ENCODE measurements at places on chromosomes 12 and 14.

- DNase-seq = no peak
Observed at GRCh38 chr14:83320837-83321236, 1787.2 kb upstream of the SEL1L start.

- DNase-seq = no peak
Observed at GRCh38 chr12:74985986-74986319, 223.7 kb downstream of the KCNC2 start.

- no peak for DNase-seq
Observed at GRCh38 chr12:107296681-107297089, 203.3 kb upstream of the CRY1 start.

DNA sequence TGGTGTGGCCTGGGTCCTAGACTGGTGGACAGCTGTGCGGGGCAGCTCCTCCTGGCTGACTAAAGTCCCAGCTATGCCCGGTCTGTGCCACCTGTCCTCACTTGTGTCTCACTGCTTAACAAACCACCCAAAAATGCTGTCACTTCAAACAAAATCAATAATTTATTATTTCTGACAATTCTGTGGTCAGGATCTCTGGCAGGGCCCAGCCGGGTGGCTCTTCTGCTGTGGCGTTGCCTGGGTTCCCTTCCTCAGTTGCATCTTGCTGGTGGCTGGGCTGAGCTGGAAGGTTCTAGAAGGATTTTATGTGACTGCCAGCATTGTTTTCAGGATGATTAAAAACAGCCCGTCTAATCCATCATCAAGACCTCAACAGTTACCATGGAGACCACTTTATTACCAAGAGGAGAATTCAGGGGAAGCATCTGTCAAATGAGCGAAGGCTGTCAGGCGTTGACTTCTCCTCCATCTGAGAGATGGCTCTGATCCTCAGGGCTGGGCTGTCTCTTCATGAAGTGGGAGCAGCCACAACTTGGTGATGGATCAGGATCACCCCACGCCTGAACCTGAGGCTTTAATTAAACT lies 280.6 kb upstream of the SFSWAP start:
- peak; percentile 15 for DNase-seq

GRCh38 chr14:42490536-42490935 lies 883.9 kb downstream of the LRFN5 start:
- DNase-seq = no peak

- no peak for DNase-seq
Observed at GRCh38 chr12:98814254-98814653, 169.2 kb downstream of the APAF1 start.

GRCh38 chr12:110568752-110569151 lies 14.4 kb downstream of the PPTC7 start:
- no peak for DNase-seq

DNA sequence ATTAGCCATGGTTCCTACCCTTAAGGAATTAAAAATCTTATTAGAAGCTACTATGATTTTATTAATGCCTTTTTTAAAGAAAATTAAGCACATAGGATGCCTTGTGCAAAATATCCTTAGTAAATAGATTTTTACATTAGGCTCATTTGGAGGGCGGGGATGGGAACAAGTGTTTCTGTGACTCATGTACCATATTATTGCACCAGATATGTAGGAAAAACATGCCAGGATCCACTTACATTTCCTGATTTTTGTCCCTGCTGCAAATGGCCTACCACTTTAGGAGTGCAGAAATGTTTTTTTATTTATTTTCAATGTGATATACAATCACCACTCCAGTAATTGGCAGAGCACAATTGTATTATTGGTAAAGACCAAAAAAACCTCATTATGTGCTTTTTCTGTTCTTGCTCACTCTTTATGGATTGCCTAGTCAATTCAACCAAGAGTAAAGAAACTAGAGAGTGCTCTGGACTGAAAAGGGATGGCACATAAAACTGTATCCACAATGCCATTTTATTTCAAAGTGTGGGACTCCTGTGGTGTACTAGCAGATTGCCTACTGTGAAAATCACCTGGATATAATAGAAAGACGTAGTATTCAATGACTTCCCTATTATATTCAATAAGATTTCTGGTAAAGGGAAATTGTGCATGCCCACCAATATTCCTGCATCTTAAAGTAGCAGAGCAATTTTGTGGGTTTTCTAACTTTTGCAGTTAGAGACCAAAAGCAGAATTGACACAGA lies 86.9 kb downstream of the ANO6 start:
- no peak for DNase-seq

DNA sequence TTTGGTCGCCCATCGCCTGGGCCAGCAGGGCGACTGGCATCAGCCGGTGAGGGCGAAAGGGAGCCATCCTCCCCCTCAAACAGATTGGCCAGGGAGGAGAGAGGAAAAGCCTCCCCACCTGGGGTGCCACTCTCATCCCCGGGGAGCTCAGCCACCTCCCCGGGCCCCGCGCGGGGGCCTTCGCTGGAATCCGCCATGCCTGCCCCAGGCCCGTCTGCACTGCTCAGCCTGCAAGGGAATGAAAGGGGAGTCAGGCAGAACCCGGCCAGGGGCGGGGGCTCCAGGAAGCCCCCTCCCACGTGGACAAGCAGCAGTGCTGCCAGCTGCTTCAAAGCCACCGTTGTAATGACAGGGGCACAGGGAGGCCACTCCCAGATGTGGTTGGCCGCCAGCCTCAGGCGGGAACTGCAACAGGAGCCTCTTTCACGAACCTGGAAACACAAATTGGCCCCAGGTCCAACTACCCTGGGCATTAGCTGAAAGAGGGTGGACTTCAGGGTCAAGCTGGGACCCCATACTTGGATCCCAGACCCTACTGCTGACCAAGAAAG lies 18.5 kb downstream of the TRPV4 start:
- DNase-seq = no peak

GRCh38 chr12:96824074-96824837 lies 82.8 kb upstream of the NEDD1 start:
- no peak for DNase-seq

DNA sequence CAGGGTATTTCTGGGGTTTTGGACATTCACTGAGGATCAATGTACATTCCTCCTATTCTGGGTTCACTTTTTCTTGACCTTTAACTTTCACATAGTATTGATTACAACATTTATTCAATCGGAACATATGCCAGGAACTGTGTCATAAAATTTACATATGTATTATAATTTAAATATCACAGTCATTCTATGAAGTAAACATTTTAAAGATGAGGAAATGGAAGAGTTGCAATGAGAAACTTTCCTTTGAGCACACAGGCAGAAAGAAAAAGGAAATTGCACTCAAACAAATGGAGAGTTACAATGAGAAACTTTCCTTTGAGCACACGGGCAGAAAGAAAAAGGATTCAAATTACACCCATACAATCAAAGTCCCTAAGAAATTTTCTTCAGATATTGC lies 3.1 kb downstream of the MUCL1 start:
- no peak for DNase-seq

GRCh38 chr12:130044991-130045621 lies 117.2 kb upstream of the FZD10 start:
- no peak for DNase-seq

DNA sequence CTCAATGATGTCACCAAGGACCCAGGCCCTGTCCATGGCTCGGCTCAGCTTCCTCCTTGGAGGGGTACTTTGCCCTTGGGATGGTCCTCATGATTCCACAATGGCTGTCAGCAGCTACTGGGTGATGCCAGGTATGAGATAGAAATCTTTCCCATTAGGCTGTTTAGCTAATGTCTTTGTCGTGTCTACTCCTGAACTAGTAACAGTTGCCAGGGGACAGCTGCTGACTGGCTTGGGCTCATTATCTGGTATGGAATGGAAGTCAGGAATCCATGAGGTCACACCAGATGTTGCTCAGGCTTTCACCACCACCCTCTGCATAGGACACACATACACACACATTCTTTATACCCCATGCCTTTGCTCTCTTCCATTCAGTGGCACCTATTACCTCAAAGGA lies 9.2 kb downstream of the PRPH start:
- DNase-seq = no peak

- DNase-seq = no peak
Observed at GRCh38 chr14:51719955-51720354, 68.2 kb downstream of the FRMD6 start.

- no peak for DNase-seq
Observed at GRCh38 chr12:102426599-102427542, 53.5 kb downstream of the IGF1 start.

- DNase-seq = no peak
Observed at GRCh38 chr12:66717036-66717673, 38.3 kb upstream of the GRIP1 start.

GRCh38 chr14:82694820-82695219 lies 1161.2 kb upstream of the SEL1L start:
- DNase-seq = no peak

DNA sequence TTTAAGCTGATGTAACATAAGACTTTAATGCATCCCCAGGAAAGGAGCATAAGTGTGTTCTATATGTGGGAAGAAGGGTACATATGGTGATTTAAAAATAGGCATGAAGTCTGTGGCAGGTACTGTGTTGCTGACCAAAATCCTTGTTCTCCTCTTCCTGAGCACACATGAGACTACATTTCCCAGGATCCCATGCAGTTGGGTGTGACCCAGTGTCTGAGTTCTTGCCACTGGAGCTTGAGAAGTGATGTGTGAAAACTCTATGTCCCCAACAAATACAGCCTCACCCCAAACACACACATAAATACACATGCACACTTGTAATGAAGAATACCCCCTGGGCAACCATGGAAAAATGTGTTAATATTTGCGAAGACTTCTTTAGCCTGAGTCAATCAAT lies 8.5 kb upstream of the SMIM10L1 start:
- no peak for DNase-seq

DNA sequence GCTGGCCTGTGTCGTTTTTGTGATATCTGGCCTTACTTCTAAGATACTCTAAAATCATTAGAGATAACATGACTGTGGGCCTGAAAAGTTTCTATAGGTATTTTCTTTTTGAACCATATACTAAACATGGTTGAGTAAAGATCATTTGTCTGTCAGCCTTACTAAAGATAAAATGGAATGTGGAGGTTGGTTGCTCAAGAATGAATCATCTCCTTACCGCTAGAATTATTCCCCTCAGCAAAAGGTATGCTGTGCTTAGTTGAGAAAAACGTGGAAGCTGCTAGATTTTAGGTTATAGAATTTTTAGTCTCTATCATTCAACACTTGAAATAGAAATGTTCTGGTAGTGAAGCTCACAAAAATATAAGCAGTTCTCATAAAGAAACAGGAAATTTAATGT lies 407.3 kb downstream of the AEBP2 start:
- DNase-seq = no peak

DNA sequence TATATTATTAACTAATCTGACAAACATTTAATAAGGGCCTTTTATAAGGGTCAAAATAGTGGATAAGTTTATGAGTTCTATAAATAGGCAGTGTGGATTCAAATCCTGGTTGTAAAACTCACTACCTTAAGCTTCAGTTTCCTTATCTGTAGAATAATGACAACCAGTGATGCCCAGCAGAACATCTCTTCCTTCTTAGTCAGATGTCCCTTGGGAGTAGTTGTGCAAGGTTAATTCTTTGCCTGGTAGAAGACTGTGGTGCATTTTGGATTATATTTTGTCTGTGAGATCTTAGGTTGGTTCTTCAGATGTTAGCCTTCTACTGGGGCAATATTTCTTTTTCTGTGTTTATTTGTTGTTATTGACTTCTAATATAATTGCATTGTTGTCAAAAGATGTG lies 59.5 kb downstream of the ARID2 start:
- no peak for DNase-seq

DNA sequence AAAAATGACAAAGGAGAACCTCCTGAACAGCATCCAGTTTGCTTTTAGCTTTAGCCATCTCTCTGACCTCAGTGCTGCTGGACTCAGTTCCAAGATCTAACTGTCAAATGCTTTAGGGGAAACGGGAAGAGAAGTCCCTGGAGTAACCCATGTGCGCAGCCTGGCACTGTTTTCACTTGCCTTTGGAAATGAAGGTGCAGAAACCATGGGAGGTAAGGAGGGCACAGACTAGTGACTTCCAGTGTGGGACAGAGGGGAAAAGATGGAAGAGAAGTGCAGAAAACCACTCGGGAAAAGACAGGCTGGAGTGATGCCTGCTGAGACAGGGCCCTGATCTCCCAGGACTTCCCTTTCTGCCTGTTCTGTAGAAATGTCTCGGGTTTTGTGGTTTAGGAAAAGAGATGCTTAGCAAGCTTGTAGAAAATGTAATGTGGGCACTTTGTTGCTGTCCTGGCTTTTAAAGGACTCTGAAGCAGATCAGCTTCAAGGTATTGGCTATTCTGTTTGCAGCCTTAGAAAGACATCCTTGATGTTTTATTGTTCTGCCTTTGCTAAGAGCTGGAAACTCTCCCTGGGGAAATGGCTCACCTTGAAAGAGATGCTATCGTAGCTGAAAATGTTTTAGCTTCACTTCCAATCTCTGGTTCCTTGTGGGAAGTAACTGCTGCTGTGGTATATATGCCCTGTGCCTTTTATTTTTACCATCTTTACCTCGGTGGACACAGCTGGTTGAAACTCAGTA lies 124.6 kb upstream of the HIF1A start:
- no peak for DNase-seq

- DNase-seq = no peak
Observed at GRCh38 chr12:47293406-47293805, 213.6 kb upstream of the AMIGO2 start.

DNA sequence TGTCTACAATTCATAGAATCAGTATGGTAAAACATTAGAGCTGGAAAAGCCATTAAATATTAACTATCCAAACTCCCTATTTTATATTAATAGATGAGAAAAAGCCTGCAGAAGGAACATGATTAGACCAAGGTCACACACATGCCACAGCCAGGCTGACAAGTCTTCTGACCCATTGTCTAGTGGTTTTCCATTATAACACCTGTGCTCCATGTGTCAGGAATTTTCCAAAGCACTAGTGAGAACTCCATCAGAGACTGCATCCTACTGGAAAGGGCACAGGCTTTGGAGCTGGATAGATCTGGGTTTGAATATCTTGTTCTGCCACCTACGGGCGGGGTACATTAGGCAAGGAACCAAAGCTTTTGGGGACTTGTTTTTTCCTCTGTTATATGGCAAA lies 325.5 kb downstream of the RAD51B start:
- no peak for DNase-seq

DNA sequence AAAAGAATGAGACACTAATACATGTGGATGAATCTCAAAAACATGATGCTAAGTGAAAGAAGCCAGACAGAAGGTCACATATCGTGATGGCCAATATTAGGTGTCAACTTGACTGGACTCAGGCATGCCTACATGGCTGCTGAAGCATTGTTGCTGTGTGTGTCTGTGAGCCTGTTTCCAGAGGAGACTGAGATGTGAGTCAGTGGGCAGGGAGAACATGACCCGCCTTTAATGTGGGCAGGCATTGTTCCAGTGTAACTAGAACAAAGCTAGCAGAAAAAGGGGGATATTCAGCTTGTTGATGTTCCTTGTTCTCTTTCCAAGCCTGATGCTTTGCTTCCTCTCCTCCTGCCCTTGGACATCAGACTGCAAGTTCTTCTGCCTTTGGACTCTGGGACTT lies 47.6 kb downstream of the DCAF5 start:
- no peak for DNase-seq

DNA sequence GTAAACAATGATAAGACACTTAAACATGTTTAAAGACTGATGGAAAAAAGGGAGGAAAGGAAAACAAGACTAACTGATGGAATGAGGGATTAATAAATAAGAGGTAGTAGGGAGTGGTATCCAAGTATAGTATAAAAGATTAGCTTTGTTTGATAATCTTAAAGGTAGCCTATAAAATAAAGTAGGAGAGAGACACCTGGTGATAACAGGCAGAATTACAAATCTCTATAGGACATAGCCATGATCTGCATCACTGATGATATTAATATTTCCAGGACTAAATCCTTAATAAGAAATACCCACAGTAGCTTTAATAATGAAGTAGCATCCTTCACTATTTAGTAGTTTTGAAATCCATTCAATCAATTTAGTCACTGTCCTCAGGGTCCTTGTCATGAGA lies 30.4 kb downstream of the DLGAP5 start:
- no peak for DNase-seq

- DNase-seq = no peak
Observed at GRCh38 chr12:107178776-107179175, 85.4 kb upstream of the CRY1 start.

Measured in activated CD8-positive, alpha-beta memory T cell treated with anti-CD3 and anti-CD28 coated beads, Interleukin-2, amount 50 U/mL, for 48 hours (primary cell).